Aorta (tissue), 5 donors: ENCODE measurements at places on chromosomes 2 and 18. TPM values are rescaled to one million over a fixed set of nuclear protein-coding genes. Genes with fewer than 3 reads are reported as not detected.

Gene APLF
- total RNA-seq: 7.9 TPM

Gene TUBA4B
- not detected for total RNA-seq

Gene CROCC2
- total RNA-seq: 0.13 TPM

Gene INO80D
- total RNA-seq: 33.5 TPM
